ENCODE measurements at places on chromosomes 7 and 10.

- no peak for DNase-seq
These were observed 21.5 kb upstream of the MYL10 start for GRCh38 chr7:101650579-101651081.

GRCh38 chr10:48253970-48254657 lies 20.4 kb downstream of the FRMPD2 start:
- DNase-seq, result no peak

DNA sequence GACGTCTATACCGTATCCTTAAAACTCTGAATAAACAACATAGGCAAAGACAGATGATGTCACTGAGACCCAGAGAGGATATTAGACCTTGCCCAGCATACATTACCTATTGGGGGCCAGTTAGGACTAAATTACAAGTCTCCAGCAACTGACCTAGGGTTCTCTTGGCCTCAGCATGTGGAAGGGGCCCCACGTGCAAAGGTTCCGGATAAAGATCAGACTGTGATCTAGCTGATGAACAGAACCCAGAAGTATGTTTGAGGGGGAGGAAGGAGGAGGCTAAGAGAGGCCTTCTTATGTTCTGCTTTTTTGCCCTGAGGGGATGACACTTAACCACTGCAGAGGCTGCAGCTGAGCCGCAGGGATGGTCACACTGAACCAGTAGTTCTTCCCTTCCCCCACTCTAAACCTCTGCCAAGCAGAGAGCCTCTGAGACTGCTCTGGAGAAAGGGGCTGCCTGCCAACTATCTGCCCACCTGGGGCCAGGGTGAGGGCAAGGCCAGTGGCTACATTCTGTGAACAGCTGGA lies 24.0 kb upstream of the KMT2C start:
- DNase-seq, result no peak

GRCh38 chr10:131907679-131908078 lies 6.9 kb downstream of the PPP2R2D start:
- DNase-seq, result no peak

GRCh38 chr7:37510043-37510634 lies 61.5 kb upstream of the ELMO1 start:
- no peak for DNase-seq

DNA sequence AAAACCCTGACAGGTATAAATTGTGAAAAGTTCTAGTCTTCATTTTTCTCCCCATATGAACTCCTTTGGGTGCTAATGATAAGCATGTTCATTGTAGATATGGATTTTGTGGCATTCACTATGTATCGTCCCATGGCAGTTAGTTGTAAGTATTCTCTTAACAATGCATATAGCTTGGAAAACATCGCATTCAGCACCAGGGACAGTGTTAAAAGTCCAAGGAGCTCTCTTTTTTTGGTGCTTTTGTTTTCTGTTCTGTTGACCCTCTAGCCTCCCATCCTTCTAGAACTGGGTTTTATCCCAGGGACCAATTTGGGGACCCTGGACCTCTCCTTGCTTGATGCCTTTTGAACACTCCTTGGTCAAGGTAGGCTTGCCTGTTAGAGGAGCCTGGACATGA lies 37.7 kb downstream of the INSYN2A start:
- DNase-seq, result no peak

GRCh38 chr7:33459340-33459751 lies 330.0 kb downstream of the BBS9 start:
- peak; percentile 7 for DNase-seq

DNA sequence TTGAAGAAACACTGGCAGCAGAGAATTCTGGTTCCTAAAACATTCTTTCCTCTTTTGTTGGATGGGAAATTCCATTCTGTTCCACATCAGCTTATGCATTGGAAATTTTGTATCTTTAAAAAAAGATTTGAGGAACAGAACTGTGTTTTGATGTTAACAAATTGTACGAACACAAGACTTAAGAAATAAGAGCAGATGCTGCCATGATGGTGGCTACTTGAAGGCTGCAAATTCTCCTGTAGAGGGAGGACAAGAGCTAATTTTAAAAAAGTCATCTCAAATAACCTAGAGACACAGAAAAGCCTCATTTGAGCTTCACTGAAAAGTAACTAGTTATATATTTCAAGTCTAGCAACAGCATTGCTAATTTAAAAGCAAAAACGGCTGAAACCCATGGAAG lies 29.8 kb downstream of the NDUFB2 start:
- DNase-seq, result no peak

GRCh38 chr7:80153446-80153845 lies 18.8 kb downstream of the GNAI1 start:
- no peak for DNase-seq

DNA sequence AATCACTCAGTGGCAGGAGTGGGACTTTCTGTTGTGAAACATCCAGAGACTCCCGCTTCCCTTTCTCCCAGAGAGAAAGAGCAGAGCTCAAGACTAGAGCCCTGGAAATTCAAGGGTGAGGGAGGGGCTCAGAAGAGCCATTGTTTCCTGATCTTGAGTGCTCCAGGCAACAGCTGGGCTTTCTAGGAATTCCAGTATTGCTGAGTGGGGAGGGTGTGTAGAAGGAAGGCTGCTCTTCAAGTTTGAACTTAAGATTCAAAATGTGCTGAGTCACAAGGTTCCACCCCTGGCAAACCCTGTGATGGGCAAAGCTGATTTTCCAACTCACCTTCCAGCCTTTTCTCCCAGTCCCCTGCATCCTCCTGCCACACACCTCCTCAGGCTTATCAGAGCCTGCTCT lies 42.3 kb upstream of the MSRB2 start:
- no peak for DNase-seq

DNA sequence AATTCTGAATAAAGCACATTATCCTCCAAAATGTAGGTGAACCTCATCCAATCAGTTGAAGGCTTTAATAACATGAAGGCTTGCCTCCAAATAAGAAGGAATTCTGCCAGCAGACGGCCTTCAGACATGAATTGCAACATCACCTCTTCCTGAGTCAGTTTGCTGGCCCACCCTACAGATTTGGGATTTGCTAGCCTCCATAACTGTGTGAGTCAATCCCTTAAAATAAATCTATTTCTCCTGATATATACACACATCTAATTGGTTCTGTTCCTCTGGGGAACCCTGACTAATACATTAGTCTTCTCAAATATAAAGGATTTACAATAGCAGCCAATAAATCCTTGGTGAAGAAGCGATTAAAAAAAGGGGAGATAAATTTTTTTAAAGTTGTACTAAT lies 34.8 kb upstream of the OSBPL3 start:
- DNase-seq, result no peak

GRCh38 chr7:29075606-29076005 lies 70.7 kb downstream of the CPVL start:
- no peak for DNase-seq

DNA sequence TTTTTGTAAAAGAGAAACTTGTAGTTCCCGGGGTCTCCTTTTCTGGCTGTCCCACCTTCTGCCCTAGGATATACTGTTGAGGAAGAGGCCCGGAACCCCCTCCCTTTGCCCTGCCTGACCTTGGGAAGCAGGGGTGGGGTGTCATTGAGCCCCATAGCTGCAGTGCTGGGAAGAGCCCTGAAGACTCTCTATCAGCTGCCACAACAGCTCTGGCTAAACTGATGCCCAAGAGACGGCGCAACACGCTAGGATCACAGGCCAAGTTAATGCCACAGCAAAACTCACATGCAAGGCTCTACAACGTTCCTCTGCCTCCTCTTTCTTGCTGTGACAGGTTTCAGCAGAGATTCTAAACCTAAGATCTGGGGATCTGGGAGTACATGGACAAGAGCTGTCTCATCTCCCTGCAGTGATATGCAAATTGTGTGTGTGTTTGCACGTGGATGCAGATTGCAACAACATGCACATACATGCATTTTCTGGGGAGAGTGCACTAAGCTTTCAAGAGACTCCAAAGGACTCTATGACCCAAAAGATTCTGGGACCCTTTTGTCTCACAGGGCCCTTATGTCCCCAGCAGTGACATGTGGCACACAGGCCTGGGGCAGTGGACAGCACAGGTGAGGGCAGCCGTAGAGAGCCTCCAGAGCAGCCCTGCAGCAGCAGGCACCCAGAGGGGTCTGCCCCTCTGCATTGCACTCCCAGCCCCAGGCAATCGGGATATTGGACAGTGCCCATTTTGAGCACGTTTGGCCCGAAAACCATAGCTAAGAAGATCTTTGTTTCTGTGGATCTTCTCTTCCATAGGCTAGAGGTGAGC lies 2.5 kb downstream of the RASSF4 start:
- no peak for DNase-seq

- peak; percentile 62 for DNase-seq
These were observed 2.0 kb downstream of the ANKRD2 start for GRCh38 chr10:97574374-97575126.

GRCh38 chr7:131105799-131106680 lies 221.6 kb upstream of the MKLN1 start:
- DNase-seq, result no peak
